ENCODE measurements at places on chromosomes 7 and 10. TPM values are rescaled to one million over a fixed set of nuclear protein-coding genes. Genes with fewer than 3 reads are reported as not detected.

- no peak for DNase-seq
Measured at GRCh38 chr7:131067220-131067619, 260.5 kb upstream of the MKLN1 start.

DNA sequence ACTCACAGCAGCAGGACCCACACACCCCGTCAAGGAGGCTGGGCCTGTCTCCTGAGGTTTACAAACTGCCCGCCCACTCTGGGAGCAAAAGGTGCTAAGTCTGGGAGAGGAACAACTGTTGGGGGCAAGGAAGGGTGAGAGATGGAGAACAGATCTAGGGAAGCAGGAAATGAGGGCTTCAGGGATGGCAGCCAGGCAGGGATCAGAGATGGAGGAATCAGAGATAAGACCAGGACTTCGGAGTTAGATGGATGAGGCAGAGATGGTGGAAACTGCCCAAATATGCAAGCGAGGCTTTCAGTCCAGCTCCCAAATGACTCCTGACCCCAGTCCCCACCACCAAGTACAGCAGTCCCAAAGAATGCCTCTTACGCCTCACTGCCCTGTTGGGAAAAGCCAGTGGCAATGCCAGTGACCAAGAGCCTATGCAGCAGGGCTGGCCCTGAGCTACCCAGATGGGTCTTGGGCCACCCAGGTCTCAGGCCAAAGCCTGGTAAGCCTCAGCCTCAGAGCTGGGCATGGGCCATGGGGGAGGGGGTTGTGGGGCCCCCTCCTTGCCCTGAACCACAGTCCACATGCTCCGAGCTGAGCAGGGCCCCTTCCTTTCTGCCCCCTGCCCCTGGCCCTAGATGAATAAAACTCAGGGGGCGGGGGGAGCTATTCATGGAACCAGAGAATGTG lies 39.5 kb upstream of the SLF2 start:
- DNase-seq = no peak

DNA sequence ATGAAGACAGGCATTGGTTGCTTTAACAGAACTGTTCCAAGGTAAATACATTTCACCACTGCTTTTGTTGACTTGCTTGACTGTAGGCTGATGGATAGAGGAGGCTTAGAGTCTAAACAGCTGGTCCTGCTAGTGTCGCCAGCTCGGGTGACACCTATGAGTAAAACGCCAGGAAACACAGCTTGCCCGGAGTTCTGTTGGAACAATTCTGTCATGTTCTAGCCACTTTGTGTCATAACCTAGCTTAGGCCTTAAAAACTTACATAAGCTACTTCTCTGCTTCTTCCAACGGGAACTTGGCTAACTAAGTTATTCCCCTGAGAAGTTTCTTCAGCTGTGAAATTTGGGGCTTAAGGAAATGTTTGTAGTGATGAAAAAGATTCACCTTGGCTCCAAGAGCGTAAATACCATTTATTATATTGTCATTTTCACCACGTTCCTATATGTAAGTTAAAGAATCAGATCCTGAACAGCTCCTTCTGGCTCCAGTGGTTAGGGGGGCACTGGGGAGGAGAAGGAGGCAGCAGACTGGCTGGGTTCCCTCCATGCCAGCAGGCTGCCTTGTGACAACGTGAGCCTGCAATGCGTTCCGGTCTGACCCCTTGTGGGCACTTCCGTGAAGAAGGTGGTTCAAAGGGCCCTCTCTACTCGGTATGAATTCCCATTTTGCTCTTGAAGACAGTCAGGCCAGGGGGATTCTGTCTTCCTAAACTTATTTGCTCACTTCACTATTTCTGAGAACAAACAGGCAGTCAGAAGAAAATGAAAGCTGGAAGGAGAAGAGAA lies 253.2 kb downstream of the BMPER start:
- DNase-seq = no peak

- DNase-seq = no peak
Measured at GRCh38 chr7:133389727-133390126, 136.8 kb downstream of the EXOC4 start.

GRCh38 chr10:88270871-88271713 lies 312.0 kb downstream of the RNLS start:
- no peak for DNase-seq

GRCh38 chr7:6271694-6272440 lies 557 bp downstream of the CYTH3 start:
- DNase-seq = no peak

DNA sequence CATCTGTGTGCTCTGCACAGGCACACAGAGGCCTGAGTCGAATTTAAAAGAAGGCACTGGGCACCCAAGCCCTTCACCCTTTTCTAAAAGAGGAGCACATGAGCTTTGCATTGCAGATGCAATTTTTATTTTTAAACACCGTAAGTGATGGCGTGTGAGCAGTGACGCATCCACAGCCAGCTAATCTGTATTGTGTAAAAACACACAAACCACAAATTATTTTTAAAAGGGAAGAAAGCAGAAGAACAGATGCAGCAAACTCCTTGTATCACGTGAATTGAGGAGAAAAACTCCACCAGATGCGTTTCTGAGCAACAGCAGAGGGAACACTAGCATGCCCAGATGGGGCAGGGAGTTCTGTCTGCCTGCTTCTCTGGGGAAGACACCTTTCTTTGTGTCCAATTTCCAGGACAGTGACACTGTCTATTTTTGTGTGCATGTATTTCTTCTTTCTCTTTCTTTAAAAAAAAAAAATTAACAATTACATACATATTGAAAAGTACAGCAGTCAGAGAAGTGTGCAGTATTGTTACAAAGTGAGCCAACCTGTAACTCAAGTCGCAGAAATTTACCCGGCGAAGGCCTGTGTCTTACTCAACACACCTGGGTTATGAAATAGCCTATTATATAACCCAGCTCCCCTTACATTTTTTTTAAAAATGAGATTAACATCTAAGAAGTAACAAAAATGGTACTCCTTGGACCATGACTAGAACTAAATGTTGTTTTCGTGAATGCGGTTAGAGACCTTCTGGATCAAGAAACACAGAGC lies 39.2 kb downstream of the EEPD1 start:
- DNase-seq = no peak

DNA sequence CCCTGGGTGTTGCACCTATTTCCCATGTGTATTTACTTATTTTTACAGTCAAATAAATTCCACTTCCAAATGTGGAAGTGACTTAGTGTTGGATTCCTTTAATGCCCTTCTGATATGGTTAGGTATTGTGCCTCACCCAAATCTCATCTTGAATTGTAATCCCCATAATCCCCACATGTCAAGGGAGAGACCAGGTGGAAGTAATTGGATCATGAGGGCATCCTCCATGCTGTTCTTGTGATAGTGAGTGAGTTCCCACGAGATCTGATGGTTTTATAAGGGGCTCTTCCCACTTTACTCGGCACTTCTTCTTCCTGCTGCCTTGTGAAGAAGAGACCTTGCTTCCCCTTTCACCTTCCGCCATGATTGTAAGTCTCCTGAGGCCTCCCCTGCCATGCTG lies 136.9 kb downstream of the SNX10 start:
- no peak for DNase-seq

GRCh38 chr7:117021986-117022385 lies 68.7 kb downstream of the ST7 start:
- DNase-seq = no peak

GRCh38 chr7:156609010-156609877 lies 31.3 kb upstream of the RNF32 start:
- DNase-seq = no peak

- no peak for DNase-seq
Measured at GRCh38 chr10:110311357-110311949, 6.7 kb upstream of the SMNDC1 start.

CPA4 gene
- not detected for total RNA-seq

BICC1 gene
- total RNA-seq = 20.8 TPM

Measured in esophagus muscularis mucosa (tissue), 4 donors.